SW480 (cell line): ENCODE measurements at places on chromosomes 3 and 15.
A peak's percentile ranks its signal among the peaks of the same experiment; 100 is the strongest.

GRCh38 chr3:13579063-13579462 is 30.1 kb downstream of the FBLN2 start:
- DNase-seq: peak; percentile 53

GRCh38 chr15:68419301-68420175 is 12.4 kb downstream of the ITGA11 start:
- DNase-seq: no peak

- no peak for DNase-seq
Observed at GRCh38 chr3:171976526-171976925, 62.9 kb upstream of the FNDC3B start.

DNA sequence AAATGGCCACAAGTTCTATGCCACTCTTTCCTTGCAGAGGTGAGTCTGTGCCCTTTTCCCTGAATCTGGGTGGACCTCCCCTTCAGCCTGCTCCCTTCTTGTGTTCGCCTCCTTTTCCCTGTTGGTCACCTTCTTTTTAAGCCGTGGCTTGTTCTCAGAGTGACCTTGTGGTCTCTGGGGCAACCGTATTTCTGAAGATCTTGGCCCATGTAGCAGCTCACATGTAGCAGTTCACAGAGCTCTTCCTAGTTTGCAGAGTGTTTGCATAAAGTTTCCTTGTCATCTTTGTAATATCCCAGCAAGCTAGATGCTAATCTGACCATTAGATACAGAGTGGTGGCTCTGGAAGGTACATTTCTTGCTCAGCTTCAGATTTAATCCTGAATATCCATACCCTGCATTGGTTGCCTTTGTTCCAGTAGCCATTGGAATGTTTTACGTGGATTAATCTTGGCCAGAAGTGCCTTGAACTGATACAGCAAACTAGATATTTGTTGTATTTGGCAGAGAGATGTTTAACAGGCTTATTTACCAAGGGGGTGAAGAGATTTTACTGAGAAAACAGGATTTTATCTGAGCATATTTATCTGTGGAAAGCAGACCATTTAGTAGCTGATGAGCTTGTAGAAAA is 40.7 kb upstream of the BSN start:
- no peak for DNase-seq

GRCh38 chr3:64686446-64686908 is 1.3 kb downstream of the ADAMTS9 start:
- peak; percentile 73 for DNase-seq

GRCh38 chr3:53936347-53936746 is 44.7 kb upstream of the SELENOK start:
- DNase-seq: no peak

GRCh38 chr3:1147819-1148218 is 55.0 kb downstream of the CNTN6 start:
- no peak for DNase-seq

DNA sequence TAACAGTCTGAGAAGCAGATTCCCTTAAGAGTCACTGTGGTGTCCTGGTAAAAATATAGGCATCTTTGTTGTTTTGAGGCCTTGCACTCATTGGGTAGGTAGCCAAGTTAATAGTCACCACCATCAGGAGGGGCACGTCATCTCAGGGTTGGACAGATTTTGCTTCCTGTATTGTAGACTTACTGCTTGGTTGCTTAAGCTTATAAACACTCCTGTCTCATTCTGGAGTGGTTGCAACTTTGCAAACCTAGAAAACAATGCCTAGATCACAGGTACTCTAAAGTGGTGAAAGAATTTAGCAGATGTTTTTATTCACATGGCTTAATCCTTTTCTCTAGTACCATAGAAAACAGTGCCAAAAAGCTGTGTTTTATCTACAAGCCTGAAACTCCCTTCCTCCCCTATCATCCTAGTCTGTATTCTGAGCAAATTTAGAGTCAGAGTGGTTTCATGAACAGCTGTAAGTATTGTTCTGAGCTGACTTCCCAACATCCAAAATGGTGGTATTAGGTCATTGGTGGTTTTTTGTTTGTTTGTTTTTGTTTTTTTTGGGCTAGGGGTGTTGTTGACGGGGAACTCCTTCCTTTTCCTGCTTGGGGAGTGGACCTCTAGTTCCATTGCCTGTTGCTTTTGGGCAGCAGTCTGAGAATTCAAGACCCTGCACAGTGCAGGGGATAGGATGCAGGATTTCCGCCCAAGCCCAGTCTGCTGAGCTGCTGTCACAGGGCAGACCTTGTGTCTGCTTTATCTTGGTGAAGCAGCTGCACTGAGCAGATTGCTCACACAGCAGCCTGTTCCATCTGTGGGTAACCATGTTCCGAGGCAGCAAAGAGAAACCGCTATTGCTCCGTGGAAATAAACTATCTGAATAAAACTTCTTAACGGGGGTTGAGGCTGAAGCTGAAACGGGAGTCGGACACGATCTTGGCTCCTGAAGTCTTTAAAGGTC is 202.0 kb downstream of the AKAP13 start:
- DNase-seq: no peak

GRCh38 chr3:134751831-134752230 is 43.2 kb upstream of the EPHB1 start:
- no peak for DNase-seq
